Activated naive CD4-positive, alpha-beta T cell treated with anti-CD3 and anti-CD28 coated beads, Interleukin-2, amount 10 ng/mL, durations not matched to agents 7 days and 5 days (primary cell): ENCODE measurements at places on chromosomes 3 and 15.
A peak's percentile ranks its signal among the peaks of the same experiment; 100 is the strongest.

DNA sequence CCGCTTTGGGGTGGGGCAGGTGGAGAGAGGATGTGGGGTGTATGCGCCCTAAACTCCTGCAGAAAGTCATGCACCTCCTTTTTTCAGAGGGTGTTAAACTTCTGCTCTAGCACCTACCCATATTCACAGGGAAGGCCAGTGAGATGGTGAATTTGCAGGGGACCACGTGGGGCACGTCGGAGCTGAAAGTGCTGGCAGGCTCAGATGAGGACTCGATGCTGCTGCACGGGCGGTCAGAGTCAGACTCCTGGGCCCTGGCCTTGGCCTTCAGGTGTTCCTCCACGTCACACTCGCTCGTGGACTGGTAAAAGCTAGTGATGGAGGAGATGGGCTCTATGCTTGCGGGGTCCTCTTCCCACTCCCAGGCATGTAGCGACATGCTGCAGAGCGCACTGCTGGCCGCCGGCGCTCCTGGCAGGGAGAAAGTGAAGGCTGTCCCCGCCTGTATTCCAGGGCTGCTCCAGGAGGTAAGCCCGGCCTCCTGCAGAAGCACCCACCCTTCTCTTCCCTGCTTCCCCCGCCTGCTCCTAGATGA, 883 bp downstream of the CFAP92 start:
- H3K36me3 ChIP-seq, result no peaks in the 10 kb centered on the region
- H3K27me3 ChIP-seq, result peaks cover 35% of the 10 kb centered on the region
- no peak overlapping the region for H3K4me3 ChIP-seq
- H3K27ac ChIP-seq, result no peak overlapping the region

DNA sequence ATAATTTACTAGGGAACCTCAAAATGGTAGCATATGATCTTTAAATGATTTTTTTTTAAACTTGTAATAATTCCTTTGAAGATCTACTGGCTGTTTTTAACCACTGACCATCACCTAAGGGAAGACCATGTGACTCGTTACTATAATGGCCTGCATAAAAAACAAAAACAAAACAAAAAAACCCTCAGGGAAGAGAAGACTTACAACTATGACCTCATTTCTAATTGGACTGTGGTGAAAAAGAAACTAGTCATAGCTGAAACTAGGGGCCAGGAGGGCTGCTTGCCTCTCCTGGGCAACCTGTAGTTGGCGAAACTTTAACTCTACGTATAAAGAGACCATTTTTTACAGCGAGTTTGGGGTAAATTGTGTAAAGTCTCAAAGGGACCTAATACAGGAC, 23.0 kb downstream of the PAQR9 start:
- H3K27ac ChIP-seq, result no peak overlapping the region
- H3K4me1 ChIP-seq, result peaks cover 4% of the 10 kb centered on the region
- no peak overlapping the region for H3K4me3 ChIP-seq

DNA sequence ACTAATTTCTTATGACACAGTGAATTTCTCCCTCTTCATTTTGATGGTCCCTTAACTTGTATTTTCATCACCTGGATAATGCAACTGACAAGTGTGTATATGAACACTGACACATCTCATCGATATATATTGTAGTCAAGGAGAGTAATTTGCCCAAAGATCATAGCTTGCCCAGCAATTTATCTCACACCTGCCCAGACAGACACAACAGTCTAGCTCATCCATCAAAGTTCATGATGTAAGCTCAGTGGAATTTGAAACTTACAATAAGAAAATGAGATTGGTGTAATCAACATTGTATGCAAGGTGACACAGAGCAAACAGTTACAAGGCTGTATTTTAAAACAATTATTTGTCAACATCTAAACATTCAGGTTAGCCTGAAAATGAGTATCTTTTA, 805.8 kb downstream of the NAALADL2 start:
- H3K4me1 ChIP-seq, result no peaks in the 10 kb centered on the region
- no peak overlapping the region for H3K4me3 ChIP-seq
- H3K27ac ChIP-seq, result no peak overlapping the region
- no peaks in the 10 kb centered on the region for H3K36me3 ChIP-seq
- H3K27me3 ChIP-seq, result no peaks in the 10 kb centered on the region

GRCh38 chr15:50150349-50150748, 31.3 kb upstream of the ATP8B4 start:
- H3K27ac ChIP-seq, result no peak overlapping the region
- H3K27me3 ChIP-seq, result no peaks in the 10 kb centered on the region
- no peak for DNase-seq
- H3K4me3 ChIP-seq, result no peak overlapping the region
- H3K4me1 ChIP-seq, result peaks cover 2% of the 10 kb centered on the region

DNA sequence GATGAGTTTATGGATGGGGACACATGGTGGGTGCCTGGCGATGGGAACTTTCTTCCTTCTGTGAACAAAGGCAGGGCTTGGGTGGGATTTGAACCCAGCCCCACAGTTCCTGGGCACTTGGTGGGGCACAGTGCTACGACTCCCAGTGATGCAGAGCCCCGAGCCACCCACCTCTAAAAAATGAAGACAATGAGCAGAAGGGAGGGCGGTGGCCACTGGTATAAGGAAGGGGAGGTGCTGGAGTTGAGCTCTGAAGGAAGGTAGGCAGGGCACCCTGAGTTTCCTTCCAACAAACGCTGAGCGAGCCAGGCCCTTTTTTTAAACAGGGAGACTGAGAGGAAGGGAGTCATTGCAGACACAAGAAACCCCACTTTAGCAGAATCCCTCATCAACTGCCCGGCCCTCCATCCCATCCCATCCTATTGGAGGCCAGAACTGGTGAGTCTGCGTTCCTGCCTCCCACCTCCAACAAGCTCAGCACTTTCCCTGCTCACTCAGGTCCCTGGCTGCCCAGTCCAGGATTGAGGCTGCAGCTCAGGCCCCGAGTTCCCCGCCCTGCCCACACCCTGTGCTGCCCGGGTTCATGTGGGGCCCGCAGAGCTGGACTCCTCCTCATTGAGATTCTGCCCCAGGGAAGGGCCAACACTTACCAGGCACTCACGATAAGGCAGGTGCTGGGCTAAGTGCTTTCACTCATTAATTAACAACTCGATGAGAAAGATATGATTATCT, 57.3 kb downstream of the LINGO1 start:
- H3K27me3 ChIP-seq, result no peaks in the 10 kb centered on the region
- no peaks in the 10 kb centered on the region for H3K36me3 ChIP-seq
- no peak overlapping the region for H3K27ac ChIP-seq
- no peak for DNase-seq

- H3K36me3 ChIP-seq, result peaks cover 5% of the 10 kb centered on the region
- peak; percentile 57 for DNase-seq
- H3K27me3 ChIP-seq, result no peaks in the 10 kb centered on the region
- peaks cover 20% of the 10 kb centered on the region for H3K4me1 ChIP-seq
- H3K4me3 ChIP-seq, result peak overlapping the region; percentile 72
Measured at GRCh38 chr15:58410353-58410752, 21.4 kb upstream of the LIPC start.

- no peak overlapping the region for H3K4me3 ChIP-seq
- peak overlapping the region; percentile 85 for H3K27ac ChIP-seq
- no peaks in the 10 kb centered on the region for H3K27me3 ChIP-seq
- H3K36me3 ChIP-seq, result peaks cover 23% of the 10 kb centered on the region
- no peak for DNase-seq
Measured at GRCh38 chr15:38666865-38667510, 102.4 kb upstream of the RASGRP1 start.

GRCh38 chr3:119978554-119979208, 115.6 kb downstream of the GSK3B start:
- no peak for DNase-seq
- no peak overlapping the region for H3K4me3 ChIP-seq
- peaks cover under 1% of the 10 kb centered on the region for H3K4me1 ChIP-seq
- no peak overlapping the region for H3K27ac ChIP-seq
- peaks cover 44% of the 10 kb centered on the region for H3K36me3 ChIP-seq
- no peaks in the 10 kb centered on the region for H3K27me3 ChIP-seq

DNA sequence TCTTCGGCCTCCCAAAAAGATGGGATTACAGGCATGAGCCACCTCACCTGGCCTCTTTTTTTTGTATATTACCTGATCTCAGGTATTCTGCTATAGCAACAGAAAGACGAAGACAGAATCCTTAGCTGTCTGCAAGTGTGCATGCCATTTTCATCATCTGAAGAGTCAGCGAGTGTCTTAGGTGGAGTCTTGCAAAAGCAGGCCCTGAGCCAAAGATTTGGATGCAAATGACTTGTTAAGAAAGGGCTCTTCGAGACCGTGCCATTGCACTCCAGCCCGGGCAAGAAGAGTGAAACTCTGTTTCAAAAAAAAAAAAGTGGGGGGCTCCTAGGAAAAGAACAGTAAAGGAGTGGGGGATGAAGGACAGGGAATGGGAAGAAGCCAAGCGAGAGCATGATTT, 10.2 kb upstream of the TRIM69 start:
- H3K4me3 ChIP-seq, result peak overlapping the region; percentile 93
- peaks cover 78% of the 10 kb centered on the region for H3K4me1 ChIP-seq

DNA sequence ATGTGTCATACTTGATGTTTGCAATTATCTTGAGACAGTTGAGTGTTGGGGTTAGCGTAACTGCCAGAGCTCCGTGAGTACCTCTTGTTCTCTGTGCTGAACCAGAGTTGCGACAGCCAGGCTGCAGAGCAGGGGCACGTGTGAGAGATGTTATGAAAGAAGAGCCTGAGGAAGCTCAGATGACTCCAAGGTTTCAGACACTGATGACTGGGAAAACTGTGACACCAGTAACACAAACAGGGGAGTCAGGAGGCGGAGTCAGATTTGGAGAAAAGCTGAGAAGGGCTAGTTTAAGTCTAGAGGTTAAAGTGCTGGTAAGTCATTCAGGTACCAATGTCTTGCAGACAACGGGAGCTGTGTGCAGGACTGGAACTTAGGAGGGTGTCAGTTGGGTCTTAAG, 45.0 kb downstream of the BLM start:
- H3K27me3 ChIP-seq, result no peaks in the 10 kb centered on the region
- no peak overlapping the region for H3K4me3 ChIP-seq
- H3K36me3 ChIP-seq, result peaks cover 56% of the 10 kb centered on the region
- no peak for DNase-seq
- H3K4me1 ChIP-seq, result peaks cover 5% of the 10 kb centered on the region
- no peak overlapping the region for H3K27ac ChIP-seq

- peaks cover 4% of the 10 kb centered on the region for H3K4me1 ChIP-seq
- H3K27me3 ChIP-seq, result peaks cover 22% of the 10 kb centered on the region
- H3K4me3 ChIP-seq, result no peak overlapping the region
- no peaks in the 10 kb centered on the region for H3K36me3 ChIP-seq
Measured at GRCh38 chr15:84961114-84961452, 20.6 kb upstream of the PDE8A start.

- DNase-seq, result no peak
- H3K36me3 ChIP-seq, result peaks cover 3% of the 10 kb centered on the region
- H3K4me1 ChIP-seq, result no peaks in the 10 kb centered on the region
- peaks cover 22% of the 10 kb centered on the region for H3K27me3 ChIP-seq
- no peak overlapping the region for H3K27ac ChIP-seq
Measured at GRCh38 chr3:98434412-98434811, 28.6 kb upstream of the OR5K1 start.

DNA sequence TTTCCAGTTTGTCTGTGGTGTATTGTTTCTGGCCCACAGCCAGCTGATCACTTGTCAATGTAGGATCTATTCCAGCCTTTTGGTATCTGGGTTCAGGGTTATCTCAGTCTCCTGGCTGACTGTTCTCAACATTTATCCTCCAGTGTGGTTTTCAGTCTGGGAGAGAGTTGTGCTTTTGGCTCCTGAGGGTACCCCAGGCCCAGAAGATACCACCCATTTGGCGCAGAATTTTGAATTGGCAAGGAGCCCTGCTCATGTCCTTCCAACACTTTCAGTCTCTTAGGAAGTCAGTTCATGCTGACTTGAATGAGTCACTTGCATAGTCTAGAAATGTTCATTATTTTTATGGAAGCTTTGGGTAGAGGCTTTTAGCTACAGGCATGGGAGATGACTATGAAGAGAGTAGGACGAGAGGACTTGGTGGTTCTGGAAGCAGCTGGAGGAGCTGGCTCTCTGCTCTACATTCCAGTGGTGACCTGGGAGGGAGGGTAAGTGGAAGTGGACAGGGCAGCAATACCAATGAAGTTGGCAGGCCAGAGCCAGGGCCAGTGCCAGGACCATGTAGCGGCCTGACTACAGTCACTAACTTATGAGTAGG, 7.2 kb downstream of the POLR2H start:
- peaks cover 14% of the 10 kb centered on the region for H3K27me3 ChIP-seq
- DNase-seq, result no peak
- peaks cover 42% of the 10 kb centered on the region for H3K36me3 ChIP-seq
- peaks cover 26% of the 10 kb centered on the region for H3K4me1 ChIP-seq
- H3K4me3 ChIP-seq, result no peak overlapping the region

- H3K4me3 ChIP-seq, result no peak overlapping the region
- DNase-seq, result no peak
- no peaks in the 10 kb centered on the region for H3K36me3 ChIP-seq
Measured at GRCh38 chr3:53787016-53787415, 59.2 kb downstream of the CHDH start.

DNA sequence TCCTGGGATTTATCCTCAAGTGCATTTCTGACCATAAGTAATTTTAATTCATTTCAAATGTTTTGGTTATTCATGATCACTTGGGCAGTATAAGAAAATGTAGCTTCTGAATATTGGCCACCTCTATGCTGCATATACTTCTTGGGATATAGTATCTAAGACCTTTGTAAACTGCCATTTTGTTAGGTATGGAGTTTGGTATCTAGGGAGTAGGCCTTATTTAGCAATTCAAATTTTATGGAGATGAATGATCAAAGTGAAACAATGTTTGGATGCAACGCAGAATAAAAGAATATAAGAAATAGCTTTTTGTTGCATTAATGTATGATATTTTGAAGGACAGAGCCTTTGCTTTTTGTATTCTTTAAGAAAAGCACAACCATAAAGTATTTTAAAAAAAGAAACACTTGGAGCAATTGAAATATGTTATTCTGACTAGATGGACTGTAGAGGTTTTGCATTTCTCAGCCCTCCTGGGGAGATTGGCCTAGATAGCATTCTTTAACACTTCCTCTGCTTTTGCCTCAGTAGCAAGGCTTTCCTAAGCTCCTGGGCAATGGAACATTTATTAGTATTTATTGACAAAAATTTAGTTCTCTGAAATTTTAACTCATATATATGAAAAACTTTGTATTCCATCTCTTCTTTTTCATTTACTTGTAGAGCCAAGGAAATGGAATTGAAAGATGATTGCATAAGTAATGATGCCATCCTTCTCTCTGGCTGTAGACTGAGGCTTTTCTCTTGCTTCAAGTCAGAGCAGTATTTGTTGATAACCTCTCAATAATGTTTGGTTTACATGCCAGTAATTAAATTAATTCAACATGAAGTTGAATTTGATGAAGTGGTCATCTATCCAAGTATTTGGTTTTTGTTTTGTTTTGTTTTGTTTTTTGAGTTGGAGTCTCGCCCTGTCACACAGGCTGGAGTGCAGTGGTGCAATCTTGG, 61.8 kb upstream of the UTS2B start:
- DNase-seq, result no peak
- no peak overlapping the region for H3K27ac ChIP-seq
- H3K4me3 ChIP-seq, result no peak overlapping the region
- H3K36me3 ChIP-seq, result no peaks in the 10 kb centered on the region
- no peaks in the 10 kb centered on the region for H3K27me3 ChIP-seq
- no peaks in the 10 kb centered on the region for H3K4me1 ChIP-seq
